ENCODE measurements at places on chromosomes 3 and 15.

GRCh38 chr15:63500265-63501250, 3.8 kb upstream of the USP3 start:
- no peak for DNase-seq

DNA sequence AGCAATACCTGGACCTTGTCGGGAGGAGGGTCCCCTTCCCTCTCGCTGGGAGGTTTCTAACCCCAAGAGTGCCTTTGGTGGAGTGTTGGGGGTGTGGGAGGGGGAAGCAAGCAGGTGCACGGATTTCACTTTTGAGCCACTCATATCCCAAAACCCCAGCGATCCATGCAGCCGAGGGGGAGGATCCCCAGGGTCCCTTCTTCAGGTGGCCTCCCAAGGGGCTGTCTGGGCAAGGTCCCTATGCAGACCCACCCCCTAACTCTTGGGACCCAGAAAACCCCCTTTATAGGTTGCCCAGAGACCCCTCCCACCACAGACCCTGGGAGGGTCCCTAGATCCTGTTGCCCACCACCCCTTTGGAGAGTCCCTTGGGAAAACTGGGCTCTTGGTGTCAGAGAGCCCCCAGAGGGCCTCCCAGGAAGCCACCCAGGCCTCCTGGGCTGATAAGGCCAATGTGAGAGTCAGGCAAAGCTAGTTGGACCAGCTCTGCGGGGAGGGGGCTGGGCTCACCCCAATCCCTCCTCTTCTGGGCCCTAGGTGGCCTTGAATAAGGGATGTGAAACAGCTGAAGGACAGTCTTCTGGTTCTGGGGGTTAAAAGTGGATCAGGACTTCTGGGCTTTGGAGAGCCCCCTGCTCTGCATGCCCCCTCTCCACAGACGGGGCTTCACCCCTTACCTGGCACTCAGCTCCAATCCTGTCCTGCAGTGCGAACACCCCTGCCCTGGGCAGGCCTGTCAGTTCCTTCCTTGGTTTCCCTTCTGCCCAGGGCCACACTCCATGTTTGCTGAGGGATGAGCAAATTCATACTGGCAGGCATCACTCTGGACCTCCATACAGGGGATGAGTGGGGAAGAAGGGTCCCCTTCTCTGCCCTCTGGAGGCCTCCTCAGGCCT, 932 bp upstream of the PLCD1 start:
- DNase-seq, result no peak

- no peak for DNase-seq
These were observed 217.9 kb downstream of the TBC1D2B start for GRCh38 chr15:77859491-77860060.

GRCh38 chr3:12513694-12514446, 29.6 kb downstream of the TSEN2 start:
- no peak for DNase-seq

- DNase-seq, result no peak
These were observed 280.2 kb downstream of the LSAMP start for GRCh38 chr3:116165135-116165534.

GRCh38 chr3:138513090-138513843, 78.9 kb downstream of the ESYT3 start:
- DNase-seq, result no peak

DNA sequence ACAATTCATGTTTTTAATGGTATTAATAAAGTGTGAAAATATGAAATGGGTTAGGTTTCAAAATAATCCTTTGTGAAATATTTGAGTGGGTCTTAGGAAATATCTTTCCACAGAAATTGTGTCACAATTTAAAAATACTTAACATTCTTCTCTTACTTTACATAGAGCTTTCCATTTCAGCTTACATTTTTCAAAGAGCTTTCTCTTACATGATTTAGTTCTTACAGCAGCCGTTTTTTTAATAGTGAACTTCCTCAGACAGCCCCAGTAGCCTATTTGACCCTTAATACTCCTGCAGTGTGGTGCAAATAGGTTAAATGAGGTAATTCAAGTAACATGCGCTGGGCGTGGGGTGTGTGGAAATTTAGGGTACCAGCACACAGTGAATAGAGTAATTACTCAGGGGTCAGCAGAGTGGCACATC, 21.8 kb downstream of the P2RY12 start:
- no peak for DNase-seq

- no peak for DNase-seq
These were observed 113.3 kb downstream of the PGPEP1L start for GRCh38 chr15:98894312-98894711.

- DNase-seq, result no peak
These were observed 22.2 kb upstream of the CLDN18 start for GRCh38 chr3:137987723-137988122.

GRCh38 chr3:124248471-124249028, 256.6 kb upstream of the ROPN1 start:
- DNase-seq, result no peak

DNA sequence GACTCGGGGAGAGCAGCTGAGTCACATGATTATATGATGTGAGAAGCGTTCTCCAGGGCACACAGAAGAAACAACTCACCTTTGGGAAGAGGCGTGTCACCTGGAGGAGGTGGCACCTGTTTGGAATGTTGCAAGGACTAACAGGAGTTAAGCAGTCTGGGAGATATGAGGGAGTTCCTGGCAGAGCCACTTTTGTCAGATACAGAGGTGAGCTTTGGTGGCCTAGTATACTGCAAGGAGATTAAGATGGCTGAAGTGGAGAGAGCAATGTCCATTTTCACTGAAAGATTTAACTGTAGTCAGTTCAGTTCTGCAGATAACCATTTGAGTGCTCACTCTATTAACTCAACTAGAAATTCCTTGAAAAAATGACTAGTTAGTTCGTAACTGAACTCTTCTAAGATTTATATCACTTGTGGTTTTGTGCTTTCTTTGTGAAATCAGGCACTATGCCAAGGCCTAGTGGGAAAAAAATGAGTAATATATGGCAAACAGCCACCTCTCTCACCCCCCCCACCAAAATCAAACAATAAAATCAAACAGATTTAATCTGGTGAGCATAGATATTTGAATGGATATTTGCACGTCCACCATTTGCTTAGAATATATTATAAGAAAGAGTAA, 61.3 kb downstream of the CRYBG3 start:
- DNase-seq, result no peak

- peak; percentile 32 for DNase-seq
These were observed 15.3 kb upstream of the IREB2 start for GRCh38 chr15:78422571-78423340.

DNA sequence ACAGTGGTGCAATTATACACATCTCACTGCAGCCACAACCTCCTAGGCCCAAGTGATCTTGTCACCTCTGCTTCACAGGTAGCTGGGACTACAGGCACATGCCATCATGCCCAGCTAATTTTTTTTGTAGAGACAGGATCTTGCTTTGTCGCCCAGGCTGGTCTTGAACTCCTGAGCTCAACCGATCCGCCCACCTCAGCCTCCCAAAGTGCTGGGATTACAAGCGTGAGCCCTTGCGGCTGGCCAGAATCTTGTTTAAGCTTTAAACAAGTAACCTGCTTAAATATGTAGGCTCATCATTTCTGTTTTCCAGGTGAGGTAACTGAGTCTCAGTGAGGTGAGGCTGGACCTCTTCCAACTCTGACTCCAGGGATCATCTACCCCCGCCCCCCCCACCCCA, 7.7 kb upstream of the PSTPIP1 start:
- DNase-seq, result no peak

DNA sequence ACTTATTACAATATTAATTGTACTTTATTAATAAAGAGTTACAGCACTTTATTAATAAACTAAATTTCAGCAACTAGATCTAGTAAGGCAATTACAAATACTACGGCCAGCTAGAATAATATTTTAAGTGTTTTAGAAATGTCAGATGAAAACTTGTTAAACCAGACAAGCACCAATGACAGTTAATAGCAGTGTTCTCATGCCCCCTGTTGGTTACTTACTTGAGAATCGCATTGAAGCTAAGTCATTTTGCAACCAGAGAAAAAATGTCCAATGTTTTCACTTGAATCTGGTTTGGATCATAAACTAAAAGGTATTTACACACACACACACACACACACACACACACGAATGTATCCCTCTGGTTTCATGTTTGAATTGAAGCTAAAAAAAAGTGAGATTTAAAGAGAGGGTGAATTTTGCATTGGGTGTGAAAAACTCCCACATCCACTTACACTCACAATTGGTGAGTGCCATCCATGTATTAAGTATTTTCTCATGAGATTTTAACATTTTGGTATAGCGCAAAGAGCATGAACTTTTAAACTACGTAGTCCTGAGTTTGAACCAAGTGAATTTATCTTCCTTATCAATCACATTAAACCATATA, 347.7 kb downstream of the ZBBX start:
- no peak for DNase-seq

DNA sequence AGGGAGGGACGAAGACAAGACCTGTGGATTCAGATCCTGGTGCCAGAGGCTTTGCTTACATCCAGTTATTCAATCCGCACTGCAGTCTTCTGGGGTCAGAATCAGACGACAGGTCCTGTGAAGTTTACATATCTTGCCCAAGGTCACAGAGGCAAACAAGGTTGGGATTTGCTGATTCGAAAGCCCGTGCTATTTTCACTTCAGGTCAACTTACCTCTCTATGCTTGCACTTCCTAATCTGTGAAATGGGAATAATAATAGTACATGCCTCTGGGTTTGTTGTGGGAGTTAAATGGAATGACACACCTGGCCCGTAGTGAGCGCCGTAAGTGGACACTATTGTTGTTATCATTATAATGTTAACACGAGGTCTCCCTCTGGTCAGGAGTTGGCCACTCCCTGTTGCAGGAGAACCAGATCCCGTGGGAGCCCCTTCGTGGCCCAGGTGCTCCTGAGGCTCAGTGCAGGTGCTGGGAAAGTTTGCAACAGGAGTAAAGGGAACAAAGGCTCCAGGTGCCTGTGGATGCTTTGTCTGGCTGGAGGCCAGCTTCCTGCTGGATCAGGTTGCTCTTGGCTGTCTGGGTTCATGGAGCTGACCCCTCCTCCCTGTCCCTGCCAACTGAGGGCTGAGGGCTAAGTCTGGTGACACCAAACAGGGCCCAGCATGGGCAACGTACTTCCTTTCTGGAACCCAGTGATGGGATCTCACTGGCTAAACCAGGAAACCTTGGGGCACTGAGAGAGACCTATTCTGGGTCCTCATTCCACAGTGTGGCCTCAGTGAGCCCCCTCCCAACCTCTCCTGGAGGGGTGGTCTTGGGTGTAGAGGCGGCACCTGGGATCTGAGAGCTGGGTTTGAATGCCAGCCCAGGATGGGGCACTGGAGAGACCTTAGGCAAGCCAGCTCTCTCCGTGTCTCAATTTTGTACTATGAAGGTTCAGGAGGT, 40.1 kb upstream of the SEMA4B start:
- DNase-seq, result no peak

GRCh38 chr3:59788133-59788532, 738.3 kb upstream of the CFAP20DC start:
- no peak for DNase-seq

- no peak for DNase-seq
These were observed 23.1 kb upstream of the EIF4A2 start for GRCh38 chr3:186760141-186760833.
